ENCODE measurements at places on chromosomes 12 and 14. TPM values are rescaled to one million over a fixed set of nuclear protein-coding genes. Genes with fewer than 3 reads are reported as not detected.

The CCDC184 gene
- 0.18 TPM for total RNA-seq

DNA sequence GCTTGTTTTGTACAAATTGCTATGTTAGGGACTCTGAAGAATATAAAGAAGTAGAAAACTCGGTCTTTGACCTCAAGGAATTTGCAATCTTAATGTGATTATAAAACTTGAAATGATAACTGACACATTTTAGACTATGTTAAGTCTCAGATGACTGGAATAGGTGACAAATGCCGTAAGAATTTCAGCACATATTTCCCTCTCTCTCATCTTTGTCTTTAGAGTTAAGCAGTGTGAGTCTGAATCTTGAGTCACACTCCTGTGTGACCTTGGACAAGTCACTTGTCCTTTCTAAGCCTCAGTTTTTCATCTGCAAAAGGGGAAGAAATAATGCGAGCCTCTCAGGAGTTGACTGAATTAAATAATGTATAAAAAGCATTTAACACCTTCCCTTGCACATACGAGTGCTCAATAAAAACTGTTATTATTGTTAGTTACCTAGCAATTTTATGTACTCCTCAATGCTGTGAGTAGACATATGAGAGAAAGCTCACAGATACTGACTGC, 103.7 kb downstream of the DYRK2 start:
- no peak overlapping the region for H3K4me3 ChIP-seq
- no peaks in the 10 kb centered on the region for H3K4me1 ChIP-seq
- no peak overlapping the region for H3K27ac ChIP-seq
- H3K27me3 ChIP-seq = no peaks in the 10 kb centered on the region

The PTPRB gene
- 22.9 TPM for total RNA-seq

- H3K4me3 ChIP-seq = no peak overlapping the region
- H3K27me3 ChIP-seq = no peaks in the 10 kb centered on the region
- no peaks in the 10 kb centered on the region for H3K4me1 ChIP-seq
- no peaks in the 10 kb centered on the region for H3K36me3 ChIP-seq
- DNase-seq = no peak
Measured at GRCh38 chr12:72465940-72466630, 193.9 kb downstream of the TRHDE start.

DNA sequence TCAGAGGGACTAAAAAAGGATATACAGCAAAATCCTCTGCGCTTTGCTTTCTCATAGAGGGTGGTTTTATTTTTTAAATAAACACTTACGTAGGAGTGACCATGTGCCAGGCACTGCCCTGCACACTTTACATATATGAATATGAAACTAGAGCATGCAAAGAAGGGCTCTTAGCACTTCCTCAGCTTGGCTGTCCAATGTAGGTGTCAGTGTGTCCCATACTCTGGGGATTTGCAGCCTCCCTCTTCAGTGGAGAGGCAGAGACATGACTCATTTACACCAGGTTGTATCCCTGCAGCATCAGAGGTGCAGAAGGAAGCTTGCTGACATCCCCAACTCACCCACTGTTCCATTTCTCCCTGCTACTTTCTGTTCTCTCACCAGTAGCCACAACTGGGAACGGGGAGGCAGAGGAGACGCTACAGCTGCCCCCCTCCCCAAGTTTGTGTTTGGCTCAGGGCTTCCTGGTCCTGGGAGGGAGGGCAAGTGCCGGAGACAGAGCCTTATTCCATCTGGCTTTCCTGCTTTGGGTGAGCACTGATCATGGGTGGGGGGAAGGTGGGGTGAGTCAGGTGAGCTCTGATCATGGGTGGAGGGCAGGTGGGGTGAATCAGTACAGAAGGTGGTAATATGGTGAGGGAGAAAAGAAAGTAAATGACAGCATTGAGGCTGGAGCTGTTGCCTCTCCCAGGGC, 4.9 kb upstream of the KRT5 start:
- H3K4me3 ChIP-seq = no peak overlapping the region
- H3K27ac ChIP-seq = peak overlapping the region; percentile 92
- no peaks in the 10 kb centered on the region for H3K27me3 ChIP-seq
- DNase-seq = no peak

DNA sequence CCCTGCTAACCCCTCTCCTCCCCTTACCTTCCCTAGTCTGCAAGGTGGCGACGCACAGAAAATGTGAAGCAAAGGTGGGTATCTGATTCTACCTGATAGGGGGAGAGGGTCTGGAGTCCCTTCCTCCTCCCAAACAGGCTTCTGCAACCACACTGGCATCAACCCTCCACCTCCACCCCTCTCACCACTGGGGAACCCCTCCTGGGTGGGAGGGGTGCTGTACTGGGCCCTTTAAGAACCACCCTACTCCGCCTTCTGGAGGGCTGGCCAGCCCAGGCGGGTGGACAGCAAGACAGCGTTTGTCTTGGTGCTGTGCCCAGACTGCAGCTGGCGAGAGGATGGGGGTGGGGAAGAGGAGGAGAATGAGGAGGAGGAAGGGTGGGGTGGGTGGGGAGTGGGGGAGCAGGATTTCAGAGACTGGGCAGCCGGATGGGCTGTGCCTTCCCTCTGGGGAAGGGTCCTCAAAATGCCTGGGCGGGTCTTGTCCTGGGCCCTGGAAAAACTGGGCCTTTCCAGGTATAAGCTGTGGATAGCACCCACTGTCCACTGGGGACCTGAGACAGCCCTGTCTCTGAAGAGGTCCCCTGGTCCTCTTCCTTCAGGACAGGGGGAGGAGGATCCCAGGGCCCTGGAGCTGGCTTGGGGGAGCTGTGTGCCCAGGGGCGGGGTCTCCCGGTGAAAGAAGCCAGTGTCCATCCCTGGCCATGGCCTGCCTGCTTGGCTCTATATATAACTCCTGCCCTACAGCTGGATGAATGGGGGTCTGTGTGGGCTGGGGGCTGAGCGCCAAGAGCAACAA, 2.8 kb downstream of the TNS2 start:
- H3K4me3 ChIP-seq = no peak overlapping the region
- peaks cover 89% of the 10 kb centered on the region for H3K4me1 ChIP-seq
- peak overlapping the region; percentile 96 for H3K27ac ChIP-seq
- DNase-seq = no peak
- H3K36me3 ChIP-seq = peaks cover 7% of the 10 kb centered on the region

DNA sequence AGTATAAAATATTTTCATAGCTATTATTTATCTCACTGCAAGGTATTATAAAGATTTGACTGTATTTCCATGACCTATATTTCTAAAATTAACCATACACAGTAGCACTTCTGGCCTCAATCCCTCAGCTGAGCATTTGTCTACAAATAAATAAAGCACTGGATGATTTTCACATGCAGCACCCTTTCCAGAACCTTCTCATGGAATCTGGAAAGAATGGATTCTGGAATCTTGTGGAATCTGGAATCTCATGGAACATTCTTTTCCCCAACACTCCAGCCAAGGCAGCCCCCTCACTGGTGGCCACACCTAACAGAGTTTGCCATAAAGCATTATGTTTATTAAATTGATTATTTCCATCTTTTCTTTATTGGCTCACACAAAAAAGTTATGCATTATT, 199.2 kb downstream of the MSRB3 start:
- H3K27ac ChIP-seq = no peak overlapping the region
- H3K27me3 ChIP-seq = no peaks in the 10 kb centered on the region
- H3K4me3 ChIP-seq = no peak overlapping the region
- H3K4me1 ChIP-seq = no peaks in the 10 kb centered on the region

- H3K27ac ChIP-seq = no peak overlapping the region
- no peaks in the 10 kb centered on the region for H3K4me1 ChIP-seq
- no peak for DNase-seq
- H3K4me3 ChIP-seq = no peak overlapping the region
- H3K27me3 ChIP-seq = no peaks in the 10 kb centered on the region
Measured at GRCh38 chr14:95387826-95388445, 68.2 kb upstream of the CLMN start.

GRCh38 chr12:5924342-5924741, 20.7 kb downstream of the ANO2 start:
- DNase-seq = no peak
- H3K4me1 ChIP-seq = no peaks in the 10 kb centered on the region
- no peaks in the 10 kb centered on the region for H3K27me3 ChIP-seq
- H3K36me3 ChIP-seq = no peaks in the 10 kb centered on the region
- no peak overlapping the region for H3K27ac ChIP-seq
- no peak overlapping the region for H3K4me3 ChIP-seq

GRCh38 chr12:70971001-70971794, 50.7 kb upstream of the PTPRR start:
- no peaks in the 10 kb centered on the region for H3K27me3 ChIP-seq
- H3K4me3 ChIP-seq = no peak overlapping the region
- no peaks in the 10 kb centered on the region for H3K4me1 ChIP-seq
- H3K36me3 ChIP-seq = no peaks in the 10 kb centered on the region
- no peak for DNase-seq

The SERPINA9 gene
- not detected for total RNA-seq

GRCh38 chr12:130337488-130338303, at the start of gene PIWIL1:
Gene PIWIL1 (plus strand): TSS chr12:130337887. CDS start chr12:130342592, 4,705 bp downstream.
- H3K36me3 ChIP-seq = no peaks in the 10 kb centered on the region
- peaks cover 3% of the 10 kb centered on the region for H3K27me3 ChIP-seq
- peaks cover 16% of the 10 kb centered on the region for H3K4me1 ChIP-seq
- no peak within 1 kb of the TSS for H3K27ac ChIP-seq
- H3K4me3 ChIP-seq = no peak within 1 kb of the TSS

DNA sequence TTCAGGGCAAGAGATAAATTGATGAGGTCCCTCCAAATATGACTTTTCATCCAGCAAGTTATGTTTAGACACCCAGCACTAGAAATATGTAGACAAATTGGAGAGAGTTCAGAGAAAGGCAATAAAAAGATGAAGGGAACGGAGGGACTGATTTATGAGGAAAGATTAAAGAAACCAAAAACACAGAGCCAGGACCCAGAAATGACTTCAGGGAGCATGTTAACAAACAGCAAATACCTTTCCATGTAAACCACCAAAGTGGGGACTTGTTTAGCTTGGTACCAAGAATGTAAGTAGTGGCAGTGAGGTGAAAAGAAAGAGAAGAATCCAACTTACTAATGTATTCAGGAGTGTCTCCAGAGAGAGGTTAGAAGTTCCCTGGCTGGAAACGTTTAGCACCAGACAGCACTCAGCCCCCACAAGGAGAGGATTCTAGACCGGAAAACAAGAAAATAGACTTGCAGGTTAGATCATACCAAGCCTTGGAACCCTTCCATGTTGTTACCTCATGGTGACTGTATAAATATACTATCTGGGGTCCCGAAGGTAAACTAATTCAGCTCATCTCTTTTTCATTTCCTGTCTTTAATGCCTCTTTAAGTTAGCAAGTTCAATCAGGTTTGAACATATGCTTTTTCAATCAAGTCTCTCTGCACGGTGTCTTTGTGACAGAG, 79.2 kb downstream of the TBC1D30 start:
- H3K4me1 ChIP-seq = no peaks in the 10 kb centered on the region
- no peak overlapping the region for H3K27ac ChIP-seq
- DNase-seq = no peak
- no peaks in the 10 kb centered on the region for H3K36me3 ChIP-seq

DNA sequence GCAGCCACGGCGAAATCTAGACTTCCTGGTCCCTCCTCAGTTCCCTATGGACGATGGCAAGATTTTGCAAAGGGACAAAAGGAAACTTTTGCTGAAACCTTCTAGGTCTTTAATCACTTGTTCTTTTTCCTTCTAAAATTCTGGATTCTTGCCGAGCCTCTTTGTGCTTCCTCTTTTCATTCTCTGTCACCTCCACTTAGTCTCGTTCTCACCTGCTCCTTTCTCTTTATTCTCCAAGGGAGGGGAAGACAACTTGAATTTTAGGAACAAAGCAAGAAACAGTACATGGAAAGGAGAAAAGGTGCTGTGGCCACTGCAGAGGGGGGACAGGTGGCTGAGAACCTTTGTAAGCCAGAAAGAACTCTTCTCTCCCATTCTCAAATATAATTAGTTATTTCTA, 194.8 kb downstream of the CACNA1C start:
- no peaks in the 10 kb centered on the region for H3K36me3 ChIP-seq
- H3K4me3 ChIP-seq = no peak overlapping the region
- DNase-seq = no peak

- H3K27me3 ChIP-seq = no peaks in the 10 kb centered on the region
- no peak overlapping the region for H3K4me3 ChIP-seq
- no peak overlapping the region for H3K27ac ChIP-seq
- H3K36me3 ChIP-seq = no peaks in the 10 kb centered on the region
Measured at GRCh38 chr14:93525696-93526451, 95.1 kb downstream of the UNC79 start.

- H3K36me3 ChIP-seq = peaks cover 27% of the 10 kb centered on the region
- no peaks in the 10 kb centered on the region for H3K27me3 ChIP-seq
- peaks cover 6% of the 10 kb centered on the region for H3K4me1 ChIP-seq
- no peak overlapping the region for H3K27ac ChIP-seq
Measured at GRCh38 chr12:71645268-71645667, 18.4 kb downstream of the ZFC3H1 start.

The KCNH5 gene
- under 0.01 TPM for total RNA-seq

DNA sequence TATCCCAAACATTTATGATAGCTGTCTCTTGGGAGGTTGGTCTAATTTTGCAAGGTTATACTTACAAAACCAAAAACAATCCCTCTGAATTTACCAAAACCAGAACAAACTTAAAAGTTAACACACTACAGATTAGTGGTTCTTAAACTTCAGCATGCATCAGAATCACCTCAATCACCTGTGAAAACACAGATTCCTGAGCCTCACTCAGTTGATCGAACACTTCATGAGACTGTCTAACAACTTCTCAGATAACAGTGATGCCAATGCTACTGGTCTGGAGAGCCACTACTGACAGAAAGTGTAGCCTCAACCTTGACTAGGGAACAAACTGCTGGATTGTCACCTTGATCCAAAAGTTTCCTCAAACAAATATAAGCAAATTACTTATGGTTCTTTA, 44.2 kb downstream of the ATP2B1 start:
- H3K36me3 ChIP-seq = no peaks in the 10 kb centered on the region
- DNase-seq = no peak
- H3K4me1 ChIP-seq = peaks cover 6% of the 10 kb centered on the region
- H3K27me3 ChIP-seq = no peaks in the 10 kb centered on the region

The TAS2R20 gene
- total RNA-seq = not detected

DNA sequence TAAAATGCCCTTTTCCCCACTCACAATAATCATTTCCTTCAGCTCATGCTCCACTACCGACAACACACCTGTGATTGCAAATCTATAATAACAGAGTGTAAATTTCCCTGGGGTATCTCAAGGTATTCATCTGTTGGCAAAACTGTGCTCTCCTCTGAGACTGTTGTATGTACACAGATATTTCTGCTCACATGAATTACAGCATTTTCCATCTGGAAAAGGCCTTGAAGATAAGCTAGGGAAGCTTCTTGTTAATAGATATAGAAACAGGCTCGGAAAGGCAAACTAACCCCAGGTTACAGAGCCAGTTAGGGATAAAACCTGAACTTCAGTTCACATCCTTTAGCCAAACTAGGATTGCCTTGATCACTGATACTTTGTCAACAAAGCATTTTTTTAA, 210.4 kb upstream of the KRR1 start:
- no peak for DNase-seq
- no peak overlapping the region for H3K4me3 ChIP-seq
- H3K27ac ChIP-seq = peak overlapping the region; percentile 79
- peaks cover 86% of the 10 kb centered on the region for H3K4me1 ChIP-seq
- H3K36me3 ChIP-seq = no peaks in the 10 kb centered on the region

The ALDH1L2 gene
- total RNA-seq = 0.57 TPM

- no peak overlapping the region for H3K27ac ChIP-seq
- DNase-seq = no peak
- H3K36me3 ChIP-seq = no peaks in the 10 kb centered on the region
- no peaks in the 10 kb centered on the region for H3K27me3 ChIP-seq
- peaks cover 8% of the 10 kb centered on the region for H3K4me1 ChIP-seq
- no peak overlapping the region for H3K4me3 ChIP-seq
Measured at GRCh38 chr14:22761734-22762133, 4.8 kb upstream of the OXA1L start.

GRCh38 chr14:99516871-99517642, 35.8 kb downstream of the CCNK start:
- H3K36me3 ChIP-seq = peaks cover 4% of the 10 kb centered on the region
- no peaks in the 10 kb centered on the region for H3K27me3 ChIP-seq
- no peak for DNase-seq
- no peaks in the 10 kb centered on the region for H3K4me1 ChIP-seq
- H3K27ac ChIP-seq = no peak overlapping the region

The DAO gene
- total RNA-seq = not detected

The PTGDR gene
- total RNA-seq = not detected

All from esophagus squamous epithelium (tissue), 5 donors.